ENCODE measurements at places on chromosomes 1 and 21.
A peak's percentile ranks its signal among the peaks of the same experiment; 100 is the strongest.

GRCh38 chr1:164712131-164713036, 153.4 kb downstream of the PBX1 start:
- DNase-seq = no peak

DNA sequence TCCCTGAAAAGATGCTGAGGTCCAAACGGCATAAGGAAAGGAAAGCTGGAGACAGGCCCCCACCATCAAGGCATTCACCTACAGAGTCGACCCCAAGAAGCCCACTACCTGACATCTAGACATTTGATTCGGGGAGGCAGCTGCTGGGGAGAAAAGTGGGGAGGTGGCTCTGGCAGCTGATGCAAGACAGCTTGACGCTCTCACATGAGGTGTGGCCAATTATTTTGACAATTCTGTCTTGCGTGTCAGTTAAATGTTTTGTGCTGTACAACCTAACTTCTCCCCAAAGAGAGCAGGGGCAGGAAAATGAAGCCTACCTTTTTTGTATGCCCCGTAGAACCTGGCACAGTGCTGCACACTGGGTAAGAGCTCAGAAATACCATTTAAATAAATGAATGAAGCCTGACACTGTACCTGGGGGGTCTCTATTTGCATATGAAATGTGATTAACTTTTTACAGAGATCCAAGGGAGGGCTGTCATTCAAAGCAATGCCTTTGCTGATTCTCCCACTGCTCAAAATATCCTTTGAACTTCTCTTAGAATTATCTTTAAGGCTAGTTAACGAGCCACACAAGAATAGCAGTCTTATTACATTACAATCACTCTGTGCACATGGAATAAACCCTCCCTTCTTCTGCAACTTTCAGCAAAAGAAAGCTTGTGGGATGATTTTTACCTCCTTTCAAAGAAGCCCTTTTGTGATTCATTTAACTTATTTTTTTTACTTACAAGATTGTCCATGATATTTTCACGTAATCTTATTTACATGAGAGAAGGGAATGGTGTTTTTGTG, 163.2 kb downstream of the TNR start:
- no peak for DNase-seq

GRCh38 chr1:115753830-115754229, 14.7 kb downstream of the CASQ2 start:
- no peak for DNase-seq

DNA sequence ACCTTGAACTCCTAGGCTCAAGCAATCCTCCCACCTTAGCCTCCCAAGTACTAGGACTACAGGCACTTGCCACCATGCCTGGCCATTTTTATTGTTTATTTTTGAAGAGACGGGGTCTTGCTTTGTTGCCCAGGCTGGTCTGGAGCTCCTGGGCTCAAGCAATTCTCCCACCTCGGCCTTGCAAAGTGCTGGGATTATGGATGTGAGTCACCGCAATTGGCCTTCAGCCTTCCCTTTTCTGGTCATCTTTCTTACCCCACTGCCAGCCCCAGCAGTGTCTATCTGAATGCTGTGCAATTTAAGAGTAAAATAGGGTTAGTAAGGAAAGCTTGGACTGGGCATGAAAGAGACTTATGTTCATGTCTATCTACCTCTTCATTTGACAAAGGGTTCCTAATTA, 6.1 kb upstream of the KLF17 start:
- no peak for DNase-seq

GRCh38 chr1:911875-912739, 11.6 kb upstream of the SAMD11 start:
- no peak for DNase-seq

- no peak for DNase-seq
Observed at GRCh38 chr1:182145441-182145840, 83.9 kb upstream of the ZNF648 start.

DNA sequence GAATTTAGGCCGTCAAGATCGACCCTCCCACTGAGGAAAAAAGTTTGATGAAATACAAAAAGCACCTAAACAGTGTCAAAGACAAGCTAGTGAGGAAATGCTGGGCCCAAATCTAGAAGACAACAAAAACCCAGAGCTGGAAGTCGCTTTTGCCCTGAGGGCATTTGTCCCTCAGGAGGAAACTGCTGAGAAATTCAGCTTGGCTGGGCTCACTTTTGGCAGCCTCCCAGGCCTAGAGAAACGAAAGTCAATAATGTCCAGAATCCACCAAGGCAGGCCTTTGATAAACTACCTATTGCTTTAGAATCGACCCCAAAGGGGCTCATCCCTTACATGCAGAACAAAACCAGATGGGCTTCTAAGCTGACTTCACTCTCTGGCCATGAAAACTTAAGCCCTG, 38.9 kb downstream of the SYT2 start:
- no peak for DNase-seq

- DNase-seq = no peak
Observed at GRCh38 chr1:64878931-64879611, 87.3 kb downstream of the JAK1 start.

DNA sequence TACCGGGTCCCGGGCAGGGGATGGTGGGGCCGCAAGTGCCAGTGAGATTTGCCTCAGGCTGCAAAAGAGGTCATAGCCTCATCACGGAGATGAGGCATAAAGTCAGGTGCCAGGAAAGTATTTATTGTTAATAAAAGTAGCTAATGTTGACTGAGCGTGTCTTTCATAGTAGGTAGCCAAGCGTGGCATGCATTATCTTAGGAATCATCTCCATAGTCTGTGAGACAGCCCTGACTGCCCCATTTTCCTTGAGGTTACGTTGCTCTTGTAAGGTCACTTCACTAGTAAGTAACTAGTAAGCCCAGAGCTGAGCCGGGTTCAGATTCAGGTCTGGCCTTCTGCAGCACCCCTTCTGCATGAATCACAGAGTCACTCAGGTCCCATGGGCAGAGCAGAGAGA, 174.2 kb downstream of the CAMTA1 start:
- DNase-seq = no peak

DNA sequence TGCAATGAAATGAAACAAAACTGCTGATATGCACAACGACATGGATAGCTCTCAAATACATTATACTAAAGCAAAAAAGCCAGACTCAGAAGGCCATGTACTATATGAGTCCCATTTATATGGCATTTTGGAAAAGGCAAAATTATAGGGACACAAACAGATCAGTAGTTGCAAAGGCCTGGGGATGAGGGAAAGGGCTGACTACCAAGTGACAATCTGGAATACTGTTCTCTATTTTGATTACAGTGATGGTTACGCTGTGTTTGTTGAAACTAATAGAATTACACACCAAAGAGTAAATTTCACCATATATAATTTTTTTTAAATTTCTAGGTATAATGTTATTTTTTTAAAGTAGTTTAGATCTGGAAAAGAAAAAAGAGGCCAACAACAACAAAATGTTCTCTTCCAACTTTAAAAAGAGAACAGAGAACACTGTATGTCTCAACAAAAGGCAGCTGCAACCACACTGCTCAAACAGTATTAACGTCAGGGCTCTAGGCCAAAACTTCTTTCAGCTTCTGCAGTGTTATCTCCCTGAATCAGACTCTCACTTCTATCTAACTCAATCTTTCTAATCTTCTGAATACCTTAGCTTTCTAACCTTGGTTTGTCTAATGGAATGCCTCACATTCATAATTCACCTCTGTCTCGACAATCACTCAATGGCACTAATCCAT, 75.8 kb downstream of the FOXJ3 start:
- no peak for DNase-seq

- no peak for DNase-seq
Observed at GRCh38 chr1:42014823-42015222, 96.1 kb upstream of the HIVEP3 start.

- DNase-seq = no peak
Observed at GRCh38 chr1:2452201-2452931, 23.7 kb upstream of the PLCH2 start.

GRCh38 chr21:27647401-27647800, 680.5 kb upstream of the ADAMTS5 start:
- no peak for DNase-seq

- DNase-seq = peak; percentile 58
Observed at GRCh38 chr1:236471653-236472052, 52.1 kb upstream of the LGALS8 start.

DNA sequence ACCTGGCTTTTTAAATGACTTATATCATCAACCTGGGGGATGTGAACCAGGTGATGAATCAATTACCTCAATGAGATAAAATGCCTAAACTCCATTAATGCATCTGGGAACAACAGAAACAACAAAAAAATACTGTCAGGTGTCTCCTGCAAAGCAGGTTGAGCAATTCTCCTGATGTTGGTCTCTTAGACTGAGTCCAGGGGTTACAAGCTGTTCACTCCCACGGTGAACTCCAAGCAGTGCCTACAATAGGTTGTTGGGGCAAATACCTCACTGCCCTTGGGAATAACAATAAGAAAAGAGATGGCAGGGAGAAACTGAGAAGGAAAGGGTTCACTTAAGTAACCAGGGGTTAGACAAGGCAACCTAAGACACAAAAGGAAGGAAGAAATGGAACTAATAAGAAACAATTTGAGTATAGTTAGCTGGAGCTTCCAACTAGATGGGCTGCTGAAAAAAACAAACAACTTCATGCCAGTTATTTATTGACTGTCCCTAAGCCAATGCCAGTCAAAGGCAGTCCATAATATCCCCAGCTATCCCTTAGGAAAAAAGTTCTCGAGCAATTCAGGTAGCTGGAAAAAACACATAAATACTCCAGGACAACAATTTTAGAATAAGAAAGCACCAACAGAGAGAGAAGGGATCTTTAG, 97.6 kb upstream of the MAGI3 start:
- DNase-seq = no peak

- DNase-seq = peak; percentile 42
Observed at GRCh38 chr21:14403681-14404318, 20.9 kb upstream of the HSPA13 start.

GRCh38 chr1:231590453-231591198, 36.0 kb upstream of the DISC1 start:
- peak; percentile 67 for DNase-seq

GRCh38 chr1:69569576-69570328, 2.0 kb downstream of the LRRC7 start:
- DNase-seq = peak; percentile 15

DNA sequence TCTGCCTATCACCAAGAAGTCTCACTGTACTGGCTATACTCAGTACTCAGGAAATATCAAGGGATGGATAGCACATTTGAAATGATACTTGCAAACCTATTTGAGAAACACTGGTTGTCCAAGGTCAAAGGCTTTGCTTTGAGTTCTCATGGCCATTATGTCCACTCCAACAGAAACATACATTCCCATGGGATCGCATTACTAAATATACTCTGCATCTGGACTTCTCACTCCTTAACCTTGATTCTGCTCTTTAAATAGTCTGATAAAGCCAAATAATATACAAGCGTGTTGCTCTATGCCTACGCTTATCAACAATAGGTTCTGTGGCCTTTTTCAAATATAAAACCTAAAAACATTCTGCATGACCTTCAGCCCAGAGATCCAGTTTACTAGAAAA, 1054.8 kb downstream of the MRPL39 start:
- DNase-seq = no peak

DNA sequence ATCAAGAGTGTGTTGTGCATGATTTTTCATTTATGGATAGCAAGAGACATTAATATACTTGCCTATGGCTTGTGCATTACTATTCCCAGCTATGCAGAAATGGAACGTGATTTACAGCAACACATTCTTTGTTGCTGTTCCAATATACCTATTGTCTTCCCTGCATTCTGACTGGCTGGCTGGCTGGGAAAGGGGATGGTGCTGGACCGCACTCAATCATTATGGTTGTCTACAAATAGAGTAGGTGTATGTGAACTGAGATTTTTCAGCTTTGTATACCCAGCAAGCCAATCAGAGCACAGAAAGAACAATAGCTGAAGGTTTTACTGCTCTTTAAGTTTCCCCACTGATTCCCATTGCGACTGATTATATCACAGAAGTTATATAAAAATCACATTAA, 167.5 kb downstream of the ATG4C start:
- no peak for DNase-seq

DNA sequence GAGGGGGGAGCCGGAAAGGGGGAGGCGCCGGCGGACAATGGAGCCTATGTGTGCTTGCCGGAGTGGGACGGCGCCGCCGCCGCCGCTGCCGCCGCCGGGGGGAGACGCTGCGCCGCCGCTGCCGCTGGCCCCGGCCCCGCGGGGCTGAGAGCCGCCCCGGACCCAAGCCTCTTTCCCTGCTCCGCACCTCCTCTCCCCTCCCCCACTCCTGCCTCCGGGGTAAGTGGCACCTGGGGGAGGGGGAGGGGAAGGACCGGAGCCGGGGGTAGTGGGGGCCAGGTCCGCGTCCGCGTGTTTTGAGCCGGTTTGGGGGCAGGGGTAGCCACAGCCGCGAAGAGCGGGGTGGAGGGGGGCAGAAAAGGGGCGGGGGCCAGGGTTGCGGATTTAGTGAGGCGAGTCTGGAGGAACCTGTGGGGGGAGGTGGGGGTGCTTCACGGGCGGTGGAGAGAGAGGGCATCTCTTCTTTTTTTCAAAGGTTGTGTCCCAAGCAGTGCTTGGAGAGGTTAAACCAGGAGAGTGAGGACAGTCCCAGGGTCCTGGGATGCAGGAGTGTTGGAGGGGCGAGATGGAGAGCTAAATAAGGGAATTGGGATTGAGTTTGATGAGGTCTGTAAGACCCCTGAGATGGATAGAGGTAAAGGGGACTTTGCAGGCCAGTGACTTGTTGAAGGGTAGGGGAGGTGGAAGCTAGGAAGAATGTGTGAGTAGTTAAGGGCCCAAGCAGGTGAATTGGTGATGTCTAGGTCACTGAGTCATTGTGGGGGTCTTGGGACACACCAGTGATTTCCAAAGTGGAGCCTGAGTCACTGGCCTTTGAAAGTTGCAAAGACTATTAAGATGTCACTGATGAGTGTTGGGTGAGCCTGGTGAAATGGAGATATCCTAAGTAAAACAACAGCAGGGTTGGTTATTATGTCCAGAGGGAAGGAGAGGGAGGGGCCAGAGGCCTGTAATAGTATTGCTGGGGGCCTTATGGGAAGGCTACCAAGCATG, 59.1 kb downstream of the BCL9 start:
- DNase-seq = peak; percentile 29

DNA sequence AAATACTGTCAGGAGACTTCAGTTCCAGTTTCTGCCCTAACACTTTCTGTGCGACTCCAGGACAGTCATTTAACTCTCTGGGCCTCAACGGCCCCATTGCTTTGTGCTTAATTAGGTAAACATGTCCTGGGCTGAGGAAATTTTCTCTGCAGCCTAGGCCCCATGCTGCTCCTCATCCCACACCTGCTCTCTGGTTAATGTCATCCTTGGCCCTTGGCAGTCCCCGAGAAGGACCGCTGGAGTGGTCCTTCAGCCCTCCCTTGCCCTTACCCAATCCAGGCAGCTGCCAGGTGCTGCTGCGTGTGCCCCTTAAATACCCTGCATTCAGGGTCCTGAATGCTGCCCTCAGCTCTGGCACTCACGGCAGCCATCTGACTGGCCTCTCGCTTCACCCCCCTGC, 18.7 kb downstream of the UBL4B start:
- no peak for DNase-seq

DNA sequence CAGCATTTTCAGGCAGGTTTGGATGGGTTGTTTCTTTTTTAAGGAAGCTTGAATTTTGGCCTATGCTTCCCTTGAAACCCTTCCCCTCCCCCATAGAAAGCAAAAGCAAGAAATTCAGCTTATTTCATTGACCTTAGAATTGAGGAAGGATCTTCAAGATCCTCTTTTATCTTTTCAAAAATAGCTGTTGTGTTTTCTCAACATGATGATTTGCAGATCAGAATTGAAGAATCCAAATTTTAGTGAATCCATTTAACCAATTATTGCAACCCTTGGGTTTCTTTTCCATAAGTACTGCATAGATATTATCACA, 73.7 kb downstream of the LRRC8C start:
- DNase-seq = no peak
